ENCODE measurements at places on chromosomes 4 and X. TPM values are rescaled to one million over a fixed set of nuclear protein-coding genes. Genes with fewer than 3 reads are reported as not detected.

GRCh38 chr4:153486281-153487151 is 20.4 kb downstream of the TMEM131L start:
- no peaks in the 10 kb centered on the region for H3K36me3 ChIP-seq
- DNase-seq: peak; percentile 94
- H3K27ac ChIP-seq: peak overlapping the region; percentile 75

DNA sequence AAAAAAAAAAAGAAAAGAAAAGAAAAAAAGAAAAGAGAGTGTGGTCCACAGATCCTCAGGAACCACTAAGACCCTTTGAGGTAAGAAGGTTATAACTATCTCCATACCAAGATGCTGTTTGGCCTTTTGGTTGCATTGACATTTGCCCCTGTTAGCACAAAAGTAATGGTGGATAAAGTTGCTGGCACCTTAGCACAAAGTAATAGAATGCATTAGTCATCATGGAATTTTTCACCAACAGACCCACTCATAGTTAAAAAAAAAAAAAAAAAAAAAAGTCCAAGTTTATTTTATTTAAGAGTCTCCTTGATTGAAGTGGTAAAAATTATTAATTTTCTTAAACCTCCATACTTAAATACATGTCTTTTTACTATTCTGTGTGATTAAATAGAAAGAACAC is 78.4 kb upstream of the RBPJ start:
- DNase-seq: no peak
- H3K36me3 ChIP-seq: no peaks in the 10 kb centered on the region
- peaks cover 18% of the 10 kb centered on the region for H3K4me1 ChIP-seq
- no peak overlapping the region for H3K27ac ChIP-seq
- no peak overlapping the region for H3K4me3 ChIP-seq
- no peaks in the 10 kb centered on the region for H3K27me3 ChIP-seq

DNA sequence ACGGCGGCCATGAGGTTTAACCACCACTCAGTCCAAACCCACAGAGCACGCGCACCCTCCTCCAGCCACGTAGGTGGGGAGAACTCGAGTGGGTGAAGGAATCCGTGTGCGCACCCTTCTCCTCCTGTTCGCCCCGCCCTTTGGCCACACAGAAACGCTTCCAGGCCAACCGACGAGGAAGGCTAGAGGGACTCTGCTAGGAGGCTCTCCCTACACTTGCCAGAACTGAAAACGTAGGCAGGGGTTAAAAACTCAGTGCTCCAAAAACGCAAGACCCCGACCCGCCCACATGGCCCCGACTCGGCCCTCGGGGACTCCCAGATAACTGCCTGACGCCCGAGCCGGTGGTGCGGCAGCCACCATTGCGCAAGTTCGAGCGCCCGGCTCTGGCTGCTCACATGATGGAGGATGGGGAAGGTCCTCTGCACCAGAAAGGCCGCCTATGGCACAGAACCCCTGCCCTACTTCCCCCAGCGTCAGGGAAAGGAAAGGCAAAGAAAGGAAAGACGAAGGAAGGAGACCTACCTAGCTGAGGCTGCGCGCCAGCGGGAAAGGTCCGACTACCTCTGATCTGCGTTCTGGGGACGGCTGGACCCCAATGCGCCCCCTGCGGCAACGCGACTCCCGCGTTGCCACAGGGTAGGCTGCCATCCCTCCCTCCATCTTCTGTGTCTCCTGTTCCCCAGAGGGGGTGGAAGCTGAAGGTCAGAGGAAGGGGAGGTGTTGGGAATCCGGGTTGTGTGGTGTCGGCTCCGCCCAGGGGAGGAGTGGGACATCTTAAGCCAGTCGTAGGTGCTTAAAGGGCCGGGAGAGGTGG is 201.9 kb upstream of the AGTR2 start:
- peak overlapping the region; percentile 71 for H3K4me3 ChIP-seq
- H3K27me3 ChIP-seq: peaks cover 7% of the 10 kb centered on the region
- no peaks in the 10 kb centered on the region for H3K4me1 ChIP-seq
- no peak for DNase-seq
- no peaks in the 10 kb centered on the region for H3K36me3 ChIP-seq

JAKMIP1 gene
- not detected for total RNA-seq

DNA sequence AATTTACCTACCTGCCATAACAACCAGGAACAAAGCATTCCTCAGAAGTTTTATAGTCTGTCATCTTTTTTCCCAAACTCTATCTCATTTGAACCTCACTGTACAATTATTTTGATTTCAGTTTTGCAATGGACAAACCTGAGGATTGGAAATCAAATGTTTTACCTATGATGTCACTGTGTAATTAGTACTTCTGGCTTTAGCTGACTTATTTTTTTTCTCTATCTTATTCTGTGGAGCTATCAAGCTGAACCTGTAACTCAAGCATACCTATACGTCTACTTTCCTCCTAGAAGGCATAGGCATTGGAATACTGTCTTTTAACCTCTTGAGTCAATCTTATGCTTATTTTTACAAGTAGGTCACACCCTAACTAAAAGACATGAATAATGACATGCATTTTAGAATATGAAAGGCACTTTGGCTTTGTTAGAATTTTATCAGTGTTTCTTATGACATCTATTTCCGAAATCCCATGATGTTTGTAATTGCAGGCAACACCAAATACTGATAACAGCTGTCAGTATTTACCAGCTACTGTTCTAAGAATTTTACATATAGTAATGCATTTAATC is 21.5 kb downstream of the CCSER1 start:
- H3K4me1 ChIP-seq: no peaks in the 10 kb centered on the region
- no peak for DNase-seq
- no peak overlapping the region for H3K27ac ChIP-seq
- no peaks in the 10 kb centered on the region for H3K27me3 ChIP-seq
- H3K36me3 ChIP-seq: no peaks in the 10 kb centered on the region
- H3K4me3 ChIP-seq: no peak overlapping the region

DNA sequence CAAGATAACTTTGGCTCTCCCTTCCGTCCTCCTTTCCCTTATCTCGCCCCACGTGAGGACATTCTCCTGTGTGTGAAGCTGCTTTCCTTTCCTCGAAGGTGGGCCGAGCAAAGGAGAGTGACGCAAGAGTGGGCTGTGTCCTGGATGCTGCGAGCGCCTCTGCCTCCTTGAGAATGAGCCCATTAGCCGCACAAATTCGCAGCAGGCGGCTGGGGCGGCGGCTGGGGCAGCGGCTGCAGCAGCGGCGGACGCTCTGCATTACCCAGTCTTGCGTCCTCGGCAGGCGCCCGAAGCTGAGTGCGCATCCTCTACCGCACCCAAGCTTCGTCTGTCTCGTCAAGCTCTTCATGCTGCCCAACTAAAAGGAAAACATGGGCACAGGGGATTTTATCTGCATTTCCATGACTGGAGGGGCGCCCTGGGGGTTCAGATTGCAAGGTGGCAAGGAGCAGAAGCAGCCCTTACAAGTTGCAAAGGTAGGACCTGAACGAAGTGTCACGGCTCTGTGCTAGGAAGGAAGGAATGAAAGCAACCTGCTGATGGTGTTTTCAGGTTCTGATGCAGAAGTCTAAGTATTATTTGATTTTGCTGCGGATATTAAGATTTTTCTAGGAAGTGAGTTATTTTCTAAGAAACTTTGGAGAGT is at the start of gene SYNPO2:
SYNPO2 (plus strand) TSS at position 189 of the 646 bp plus-strand sequence; CDS start at position 372, 183 bp downstream.
- peaks cover 18% of the 10 kb centered on the region for H3K4me1 ChIP-seq
- no peak within 1 kb of the TSS for H3K27ac ChIP-seq
- H3K36me3 ChIP-seq: no peaks in the 10 kb centered on the region
- peak within 1 kb of the TSS; percentile 72 for H3K4me3 ChIP-seq
- peak; percentile 75 for DNase-seq

GRCh38 chr4:79217025-79217424 is 108.8 kb downstream of the NAA11 start:
- no peaks in the 10 kb centered on the region for H3K27me3 ChIP-seq
- H3K36me3 ChIP-seq: no peaks in the 10 kb centered on the region

PHEX gene
- 0.88 TPM for total RNA-seq

KCTD8 gene
- total RNA-seq: not detected

TLR2 gene
- total RNA-seq: 0.36 TPM

- no peak overlapping the region for H3K4me3 ChIP-seq
- H3K4me1 ChIP-seq: no peaks in the 10 kb centered on the region
- H3K27me3 ChIP-seq: no peaks in the 10 kb centered on the region
- DNase-seq: no peak
These were observed 45.1 kb downstream of the UGT2A2 start for GRCh38 chr4:69594382-69594781.

GRCh38 chr4:99861120-99861905 is 32.9 kb downstream of the LAMTOR3 start:
- no peak for DNase-seq
- no peaks in the 10 kb centered on the region for H3K36me3 ChIP-seq
- H3K27ac ChIP-seq: no peak overlapping the region
- H3K4me3 ChIP-seq: no peak overlapping the region
- no peaks in the 10 kb centered on the region for H3K4me1 ChIP-seq

CYTL1 gene
- total RNA-seq: 0.36 TPM

- no peaks in the 10 kb centered on the region for H3K36me3 ChIP-seq
- no peak overlapping the region for H3K4me3 ChIP-seq
- H3K4me1 ChIP-seq: no peaks in the 10 kb centered on the region
These were observed 25.1 kb upstream of the UGT2B11 start for GRCh38 chr4:69239557-69240168.

Measured in osteoblast (primary cell).